ENCODE measurements at places on chromosomes 12 and 14.
A peak's percentile ranks its signal among the peaks of the same experiment; 100 is the strongest.

- DNase-seq = no peak
Observed at GRCh38 chr14:100673807-100674154, 52.9 kb upstream of the DLK1 start.

DNA sequence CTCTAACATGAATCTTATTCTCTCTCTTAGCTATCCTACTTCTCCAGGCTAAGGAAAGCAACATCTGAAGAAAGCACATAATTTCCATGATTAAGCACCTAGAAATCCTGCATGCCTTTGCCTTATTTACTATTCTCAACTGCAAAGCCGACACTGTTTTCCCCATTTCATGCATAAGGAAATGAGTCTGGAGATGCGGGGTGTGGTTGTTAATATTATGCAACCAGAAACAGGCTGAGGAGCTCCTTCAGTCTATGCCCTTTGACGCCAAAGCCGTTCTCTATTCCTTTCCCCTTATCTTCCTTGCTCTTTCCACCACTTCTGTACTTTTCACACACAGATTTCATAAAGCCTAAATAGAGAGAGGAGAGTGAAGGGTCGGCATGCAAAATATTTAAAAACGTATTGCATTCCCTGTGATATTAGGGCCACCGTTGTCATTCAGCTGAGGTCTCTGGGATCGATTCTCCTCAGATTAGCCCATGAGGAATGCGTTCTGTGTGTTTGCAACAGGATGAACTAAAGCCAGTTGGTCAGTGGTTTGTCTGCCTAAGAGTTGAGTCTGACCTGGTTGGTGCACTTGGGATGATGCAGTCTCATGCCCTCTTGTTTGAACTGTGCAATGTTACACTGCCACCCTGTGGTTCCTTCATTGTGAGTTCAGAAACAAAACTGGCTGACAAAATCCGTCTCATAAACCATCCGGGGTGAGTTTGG, 53.1 kb upstream of the PLEKHG7 start:
- peak; percentile 82 for DNase-seq

DNA sequence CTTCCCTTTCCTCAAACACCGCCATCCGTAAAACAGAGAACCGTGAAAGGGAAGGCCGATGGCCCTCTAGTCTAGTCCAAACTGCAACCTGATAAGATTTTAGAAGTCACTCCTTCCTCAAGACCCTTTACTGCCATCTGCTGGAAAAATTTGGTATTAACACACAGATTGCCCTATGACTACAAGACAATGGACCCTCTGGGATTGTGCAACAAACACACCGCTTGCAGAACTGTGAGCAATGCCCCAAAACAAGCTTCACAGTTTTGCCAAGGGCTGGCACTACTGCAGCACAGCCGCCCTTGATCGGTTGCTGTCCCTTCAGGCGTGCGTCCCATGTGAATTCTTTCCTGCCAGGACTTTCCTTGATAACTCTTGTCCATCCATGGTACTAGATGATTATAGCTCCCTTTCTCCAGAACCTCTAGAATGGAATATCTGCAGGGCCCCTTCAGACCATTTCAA, 23.1 kb downstream of the LLPH start:
- peak; percentile 89 for DNase-seq

- no peak for DNase-seq
Observed at GRCh38 chr12:6279631-6280030, 30.9 kb upstream of the PLEKHG6 start.

DNA sequence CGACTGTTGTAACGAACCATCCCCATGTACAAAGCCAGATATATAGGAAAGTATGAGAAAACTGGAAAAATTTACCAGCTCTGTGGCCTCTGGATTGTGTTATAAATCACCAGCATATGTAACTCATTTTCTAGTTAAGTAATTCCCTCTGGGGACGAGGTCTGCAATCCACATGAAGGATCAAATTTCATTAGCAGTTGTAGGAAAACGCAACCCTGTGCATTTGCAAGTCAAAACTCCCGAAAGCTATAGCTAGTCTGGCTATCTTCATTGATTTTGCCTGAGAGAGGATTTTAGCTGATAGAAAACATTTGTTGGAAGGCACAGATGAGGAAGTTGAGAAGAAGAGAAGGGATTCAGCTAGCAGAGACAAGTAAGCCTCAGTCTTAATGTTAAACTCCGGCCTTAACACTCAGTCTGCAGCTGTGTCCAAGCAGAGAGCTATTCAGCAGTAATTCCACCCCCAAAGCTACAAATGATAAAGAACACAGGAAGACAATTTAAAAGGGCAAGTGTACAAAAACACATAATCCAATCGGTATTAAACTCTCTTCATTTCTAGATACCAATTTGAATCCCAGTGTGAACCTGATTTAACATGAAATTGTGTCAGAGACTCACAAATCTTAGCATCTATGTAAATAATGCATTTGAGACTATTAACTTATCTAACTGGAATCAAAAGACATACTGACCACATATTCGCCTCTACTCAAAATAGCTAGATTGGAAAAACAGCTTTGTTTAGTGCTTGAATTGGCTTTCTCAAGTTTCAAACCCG, 54.2 kb upstream of the CERS5 start:
- peak; percentile 98 for DNase-seq

DNA sequence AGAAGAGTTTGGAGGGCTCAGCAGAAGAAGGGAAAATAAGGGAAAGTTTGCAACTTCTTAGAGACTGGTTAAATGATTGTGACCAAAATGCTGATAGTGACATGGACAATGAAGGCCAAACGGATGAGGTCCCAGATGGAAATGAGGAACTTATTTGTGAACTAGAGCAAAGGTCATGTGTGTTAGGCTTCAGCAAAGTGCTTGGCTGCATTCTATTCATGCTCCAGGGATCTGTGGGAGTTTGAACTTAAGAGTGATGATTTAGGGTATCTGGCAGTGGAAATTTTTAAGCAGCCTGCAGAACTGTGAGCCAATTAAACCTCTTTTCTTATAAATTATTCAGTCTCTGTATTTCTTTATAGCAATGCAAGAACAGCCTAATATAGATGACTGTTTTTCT, 88.9 kb upstream of the ARHGAP5 start:
- peak; percentile 41 for DNase-seq

GRCh38 chr12:13581031-13581430, 384.5 kb downstream of the EMP1 start:
- no peak for DNase-seq

GRCh38 chr12:104466709-104467345, 10.1 kb downstream of the CHST11 start:
- DNase-seq = no peak

GRCh38 chr12:41504976-41505375, 316.9 kb downstream of the PDZRN4 start:
- no peak for DNase-seq

GRCh38 chr12:91662021-91662420, 479.4 kb upstream of the DCN start:
- peak; percentile 23 for DNase-seq

GRCh38 chr14:91187271-91187670, 57.2 kb downstream of the GPR68 start:
- DNase-seq = no peak

- no peak for DNase-seq
Observed at GRCh38 chr12:105352052-105352451, 21.6 kb downstream of the C12orf75 start.

- no peak for DNase-seq
Observed at GRCh38 chr12:52257074-52257551, 17.3 kb upstream of the KRT86 start.

DNA sequence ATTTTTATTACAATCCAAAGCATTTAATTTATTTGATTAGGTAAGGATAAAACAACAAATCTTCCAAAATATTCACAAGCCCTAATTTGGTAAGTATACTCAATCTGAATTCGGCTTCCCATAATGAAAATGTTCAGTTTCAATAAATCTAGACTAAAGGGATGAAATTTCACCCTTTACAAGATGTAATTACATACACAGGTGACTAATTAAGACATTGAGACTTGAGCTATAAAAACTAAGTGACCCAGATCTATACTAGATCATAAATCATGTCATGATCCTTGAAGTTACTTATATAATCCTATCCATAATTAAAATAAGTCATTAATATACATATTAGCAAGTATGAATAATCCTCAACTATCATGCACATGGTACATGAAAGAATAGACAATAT, 36.6 kb downstream of the LRP6 start:
- DNase-seq = no peak

DNA sequence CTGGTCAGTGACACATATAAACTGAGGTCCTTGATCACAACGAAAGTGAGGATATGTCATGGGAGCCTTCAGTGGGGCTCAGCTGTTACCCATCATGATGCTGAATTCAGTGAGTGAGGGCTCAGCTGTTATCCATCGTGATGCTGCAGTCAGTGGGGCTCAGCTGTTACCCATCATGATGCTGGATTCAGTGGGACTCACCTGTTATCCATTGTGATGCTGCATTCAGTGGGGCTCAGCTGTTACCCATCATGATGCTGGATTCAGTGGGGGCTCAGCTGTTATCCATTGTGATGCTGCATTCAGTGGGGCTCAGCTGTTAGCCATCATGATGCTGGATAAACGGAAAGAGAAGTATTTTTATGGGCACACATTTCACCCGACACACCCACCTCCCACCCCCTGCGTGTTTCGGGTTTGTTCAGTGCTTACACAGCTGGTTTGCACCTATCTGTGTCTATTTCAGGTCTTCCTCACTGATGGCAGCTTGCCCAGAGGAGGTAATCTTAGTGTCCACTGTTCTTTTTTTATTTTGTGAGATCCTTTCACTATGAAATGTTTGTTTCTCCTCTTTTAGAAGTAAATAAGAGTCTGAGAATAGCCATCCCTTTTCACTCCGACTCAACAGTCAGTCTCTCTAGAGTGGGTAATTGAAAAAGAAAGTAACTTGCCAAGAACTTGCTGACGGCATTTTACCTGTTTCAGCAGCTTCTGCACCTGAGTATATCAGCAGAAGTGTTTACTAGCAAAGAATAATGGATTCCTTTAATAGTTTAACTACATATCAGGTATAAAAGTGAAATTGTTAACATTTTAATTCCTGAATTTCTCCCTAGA, 183.0 kb downstream of the ERC1 start:
- peak; percentile 72 for DNase-seq

DNA sequence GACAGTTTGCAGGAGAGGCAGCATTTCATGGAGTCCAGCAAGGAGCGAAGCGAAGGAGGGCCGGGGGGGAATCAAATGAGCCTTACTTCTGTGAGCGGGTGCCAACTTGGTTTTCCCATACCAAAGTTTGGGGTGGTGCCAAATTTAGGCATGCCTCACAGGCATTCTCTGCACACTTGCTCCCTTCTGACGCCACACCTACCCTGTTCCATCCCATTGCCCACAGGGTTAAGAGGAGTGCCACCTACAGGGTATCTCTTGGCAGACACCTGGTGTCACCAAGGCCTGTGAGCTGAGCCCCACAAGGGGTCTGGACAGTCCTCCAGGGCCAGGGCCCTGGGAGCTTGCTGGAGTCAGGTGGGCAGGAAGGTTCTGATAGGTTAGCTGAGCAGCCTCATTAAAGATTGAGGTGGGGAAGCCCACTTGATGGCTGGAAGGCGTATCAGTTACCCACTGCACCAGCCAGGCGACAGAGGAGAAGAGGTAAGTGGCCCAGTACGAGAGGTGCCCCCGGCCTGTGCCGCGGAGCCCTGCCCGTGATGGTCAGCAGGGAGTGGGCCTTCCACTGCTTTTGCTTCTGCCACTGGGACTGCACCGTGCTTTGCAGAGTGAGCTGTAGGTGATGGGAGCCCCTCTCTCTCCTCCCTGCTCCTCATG, 45.2 kb downstream of the DEGS2 start:
- no peak for DNase-seq

- no peak for DNase-seq
Observed at GRCh38 chr12:132329720-132330548, 545 bp upstream of the GALNT9 start.

Data from muscle of leg (tissue), 16 donors.